ENCODE measurements at places on chromosomes 13 and 19.

- no peak for DNase-seq
Measured at GRCh38 chr13:35729926-35730627, 253.6 kb upstream of the MAB21L1 start.

- no peak for DNase-seq
Measured at GRCh38 chr19:45887200-45887710, 1.3 kb upstream of the IRF2BP1 start.

DNA sequence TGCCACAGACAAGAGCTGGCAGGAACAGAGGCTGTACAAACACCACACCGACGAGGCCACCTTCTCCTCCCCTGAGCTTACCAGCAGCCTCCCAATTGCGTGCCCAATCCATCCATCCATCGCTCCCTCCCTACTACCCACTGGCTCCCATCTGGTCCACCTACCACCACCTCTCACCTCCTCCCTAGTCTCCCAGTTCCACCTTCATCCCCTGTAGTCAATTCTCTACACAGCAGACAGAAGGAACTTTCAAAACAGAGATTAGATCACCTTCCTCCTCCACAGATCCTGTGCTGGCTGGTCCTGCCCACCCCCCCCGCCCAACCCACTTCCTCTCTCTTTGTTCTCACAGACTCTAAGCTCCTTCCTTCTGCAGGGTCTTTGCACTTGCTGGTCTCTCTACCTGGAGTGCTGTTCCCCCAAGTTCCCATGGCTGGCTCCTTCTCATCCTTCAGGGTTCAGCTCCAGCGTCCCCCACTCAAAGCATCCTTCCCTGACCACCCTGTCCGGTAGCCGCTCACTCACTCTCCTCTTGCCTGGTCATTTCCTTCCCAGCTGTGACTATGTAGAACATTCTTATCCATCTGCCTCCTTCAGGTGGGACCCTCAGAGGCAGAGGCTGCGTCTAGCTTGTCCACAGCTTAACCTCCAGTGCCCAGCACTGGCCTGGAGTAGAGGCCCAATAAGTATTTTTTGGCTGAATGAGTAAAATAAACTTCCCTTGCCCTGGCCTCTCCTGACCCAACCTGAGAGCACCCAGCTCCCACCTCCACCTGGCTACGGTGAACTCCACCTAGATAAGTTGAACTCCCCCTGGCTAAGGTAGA is 23.0 kb downstream of the PIN1 start:
- no peak for DNase-seq

- no peak for DNase-seq
Measured at GRCh38 chr13:40975441-40975840, 43.7 kb downstream of the ELF1 start.

GRCh38 chr13:114032126-114032799 is 58.4 kb upstream of the C13orf46 start:
- no peak for DNase-seq

GRCh38 chr19:12949363-12950283 is 4.0 kb downstream of the RAD23A start:
- DNase-seq: no peak

GRCh38 chr19:2424686-2425621 is 2.4 kb downstream of the TIMM13 start:
- DNase-seq: no peak

DNA sequence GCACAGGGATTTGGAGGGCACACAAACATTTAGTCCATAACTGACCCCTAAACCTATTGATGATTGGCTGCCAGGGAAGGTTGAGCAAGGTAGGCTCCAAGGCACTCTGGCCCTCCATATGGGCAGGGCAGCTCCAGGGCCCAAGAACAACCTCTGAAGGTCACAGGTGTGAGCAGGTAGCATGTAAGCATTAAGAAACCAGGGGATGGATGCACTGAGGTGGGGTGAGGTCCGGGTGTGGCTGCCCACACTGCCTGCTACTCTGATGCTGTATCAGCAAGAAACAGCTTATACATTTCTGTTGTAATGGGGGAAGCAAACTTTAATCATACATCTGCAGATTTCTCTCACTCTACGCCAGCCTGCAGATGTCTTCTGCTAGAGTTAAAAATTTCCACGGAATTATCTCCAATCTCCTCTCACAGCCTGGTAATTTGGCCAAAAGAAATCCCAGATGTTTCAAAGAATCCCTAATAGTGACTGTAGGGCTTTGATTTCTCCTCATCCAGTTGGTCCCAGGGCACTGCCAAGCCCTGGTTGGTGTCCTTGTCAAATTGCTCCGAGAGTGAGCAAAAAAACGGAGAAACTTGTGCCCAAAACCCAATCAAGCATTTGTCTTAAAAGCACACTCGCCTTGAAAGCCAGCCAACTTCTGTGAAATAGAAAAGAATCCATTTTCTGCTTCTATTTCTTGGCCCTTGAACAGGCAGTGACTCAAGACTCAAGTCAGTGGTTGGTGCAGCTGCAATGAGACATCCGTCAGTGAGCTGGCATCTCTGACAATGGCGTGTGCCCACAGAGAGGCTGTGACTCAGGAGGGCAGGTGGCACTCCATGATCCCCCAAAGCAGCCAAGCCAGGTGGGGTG is 72.5 kb upstream of the MRI1 start:
- DNase-seq: no peak

DNA sequence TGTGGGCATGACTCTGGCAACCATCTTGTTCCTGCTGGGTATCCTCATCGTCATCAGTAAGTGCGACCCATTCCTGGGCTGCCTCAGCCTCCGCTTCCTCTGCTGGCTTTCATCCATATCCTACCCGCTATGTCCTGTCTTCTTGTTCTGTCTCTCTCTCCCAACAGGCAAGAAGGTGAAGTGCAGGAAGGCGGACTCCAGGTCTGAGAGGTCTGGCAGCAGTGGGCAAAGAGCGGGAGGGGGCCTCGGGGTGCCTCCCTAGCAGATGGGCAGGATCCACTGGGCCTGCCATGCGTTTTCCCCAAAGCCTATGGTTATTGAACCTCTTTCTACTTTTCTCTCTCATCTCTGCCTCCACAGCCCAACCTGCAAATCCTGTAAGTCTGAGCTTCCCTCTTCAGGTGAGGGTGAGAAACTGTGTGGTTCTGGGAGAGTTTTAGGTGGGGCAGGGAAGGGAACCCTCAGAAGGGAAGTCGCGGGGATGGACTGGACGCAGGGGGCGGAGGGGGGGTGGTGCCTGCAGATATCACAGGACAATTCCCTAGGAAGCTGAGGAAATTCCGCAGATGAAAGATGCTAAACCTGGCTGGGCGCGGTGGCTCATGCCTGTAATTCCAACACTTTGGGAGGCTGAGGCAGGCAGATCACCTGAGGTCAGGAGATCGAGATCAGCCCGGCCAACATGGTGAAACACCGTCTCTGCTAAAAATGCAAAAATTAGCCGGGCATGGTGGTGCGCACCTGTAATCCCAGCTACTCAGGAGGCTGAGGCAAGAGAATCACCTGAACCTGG is 3.1 kb upstream of the FXYD5 start:
- no peak for DNase-seq

GRCh38 chr19:36152352-36153091 is at the start of gene COX7A1:
COX7A1 (minus strand) TSS chr19:36152447; CDS start chr19:36152407, 40 bp downstream.
- no peak for DNase-seq

DNA sequence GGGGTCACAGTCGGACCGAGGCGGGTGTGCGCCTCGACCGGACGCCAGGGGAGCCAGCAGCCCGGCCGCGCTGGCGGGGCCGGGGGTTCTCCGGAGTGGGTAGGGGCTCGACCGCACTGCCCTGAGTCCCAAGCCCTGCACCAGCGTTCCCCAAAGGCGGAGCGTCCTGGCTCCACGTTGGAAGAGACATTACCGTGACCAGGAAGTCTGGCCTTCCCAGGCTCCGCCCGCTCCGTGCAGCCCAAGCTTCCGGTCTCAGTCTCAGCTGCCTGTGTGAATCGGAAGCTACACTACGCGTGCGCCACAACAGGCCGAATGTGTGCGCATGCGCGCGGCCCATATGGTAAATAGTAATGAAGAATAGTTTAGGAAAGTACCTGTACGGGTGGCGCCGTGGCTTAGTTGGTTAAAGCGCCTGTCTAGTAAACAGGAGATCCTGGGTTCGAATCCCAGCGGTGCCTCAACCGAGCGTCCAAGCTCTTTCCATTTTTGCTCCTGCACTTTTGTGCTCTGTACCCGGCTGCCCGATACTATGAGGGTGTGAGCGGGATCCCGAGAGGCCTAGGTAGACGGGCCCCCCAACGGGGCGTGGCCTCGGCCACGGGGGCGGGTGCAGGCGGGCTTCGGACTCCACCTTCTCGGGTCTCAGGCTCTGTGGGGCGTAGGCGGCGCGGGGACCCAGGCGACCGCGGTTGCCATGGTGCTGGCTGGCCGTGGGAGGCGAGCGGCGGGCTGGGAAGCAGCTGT is 17.3 kb upstream of the LRP3 start:
- peak; percentile 97 for DNase-seq

- no peak for DNase-seq
Measured at GRCh38 chr13:113654591-113655345, 3.2 kb downstream of the ATP4B start.

DNA sequence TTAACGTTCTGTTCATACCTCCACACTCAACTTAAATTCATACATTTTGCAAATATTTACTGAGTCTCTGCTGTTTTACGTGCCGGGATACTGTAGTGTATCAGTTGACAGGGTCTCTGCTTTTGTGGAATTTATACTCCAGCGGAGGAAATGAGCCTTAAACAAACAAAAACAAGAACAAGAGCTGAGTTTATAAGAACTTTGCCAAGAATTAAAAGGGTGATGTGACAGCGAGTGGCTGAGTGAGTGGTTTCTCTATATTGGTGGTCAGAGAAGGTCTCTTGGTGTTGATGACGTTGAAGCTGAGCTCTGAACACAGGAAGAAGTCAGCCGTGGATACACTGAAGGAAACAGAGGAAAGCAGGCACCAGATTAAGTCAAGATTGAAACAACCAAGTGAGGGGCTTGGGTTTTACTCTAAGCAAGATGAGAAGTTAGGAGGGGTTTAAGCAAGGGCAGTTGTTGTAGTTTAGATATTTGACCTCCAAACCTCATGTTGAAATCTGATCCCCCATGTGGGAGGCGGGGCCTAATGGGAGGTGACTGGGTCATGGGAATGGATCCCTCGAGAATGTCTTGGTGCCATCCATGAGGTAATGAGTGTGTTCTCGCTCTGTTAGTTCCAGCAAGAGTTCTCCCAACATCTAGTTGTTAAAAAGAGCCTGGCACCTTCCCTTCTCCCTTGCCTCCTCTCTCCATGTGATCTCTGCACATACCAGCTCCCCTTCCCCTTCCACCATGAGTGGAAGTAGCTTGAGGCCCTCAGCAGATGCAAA is 248.3 kb downstream of the DCLK1 start:
- no peak for DNase-seq

- DNase-seq: no peak
Measured at GRCh38 chr13:102395174-102395573, 6.7 kb downstream of the FGF14 start.

DNA sequence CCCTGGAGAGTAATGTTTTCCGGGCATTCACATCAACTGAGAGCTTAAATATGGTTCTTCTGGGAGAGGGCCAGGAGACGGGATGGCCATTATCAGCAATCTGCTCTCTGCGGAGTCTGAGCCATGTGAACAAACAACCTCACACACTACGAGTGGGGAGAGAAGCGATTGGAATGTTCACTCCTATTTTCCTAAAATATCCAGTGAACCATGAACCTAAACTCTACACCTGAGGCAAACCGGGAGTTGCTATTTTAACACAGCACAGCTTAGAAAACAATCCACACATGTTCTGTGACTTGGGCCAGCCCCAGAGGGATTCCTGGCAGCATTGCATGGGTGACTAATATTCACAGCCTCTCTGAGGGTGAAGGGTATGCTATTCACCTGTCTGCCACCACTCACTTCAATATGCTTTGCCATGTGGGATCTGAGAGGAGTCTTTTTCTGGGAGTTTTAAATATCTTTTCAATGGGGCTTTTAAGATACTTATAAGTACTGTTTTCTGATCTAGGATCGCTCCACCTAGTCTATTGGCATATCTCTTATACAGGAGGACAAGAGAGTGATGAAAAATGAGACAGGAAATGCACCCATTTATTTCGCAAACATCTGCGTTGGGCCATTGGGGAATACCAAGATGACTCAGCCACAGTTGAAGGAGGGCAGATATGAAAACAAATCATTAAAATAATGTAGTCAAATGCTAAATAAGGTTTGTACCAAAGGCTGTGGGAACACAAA is 72.6 kb upstream of the SERP2 start:
- no peak for DNase-seq

DNA sequence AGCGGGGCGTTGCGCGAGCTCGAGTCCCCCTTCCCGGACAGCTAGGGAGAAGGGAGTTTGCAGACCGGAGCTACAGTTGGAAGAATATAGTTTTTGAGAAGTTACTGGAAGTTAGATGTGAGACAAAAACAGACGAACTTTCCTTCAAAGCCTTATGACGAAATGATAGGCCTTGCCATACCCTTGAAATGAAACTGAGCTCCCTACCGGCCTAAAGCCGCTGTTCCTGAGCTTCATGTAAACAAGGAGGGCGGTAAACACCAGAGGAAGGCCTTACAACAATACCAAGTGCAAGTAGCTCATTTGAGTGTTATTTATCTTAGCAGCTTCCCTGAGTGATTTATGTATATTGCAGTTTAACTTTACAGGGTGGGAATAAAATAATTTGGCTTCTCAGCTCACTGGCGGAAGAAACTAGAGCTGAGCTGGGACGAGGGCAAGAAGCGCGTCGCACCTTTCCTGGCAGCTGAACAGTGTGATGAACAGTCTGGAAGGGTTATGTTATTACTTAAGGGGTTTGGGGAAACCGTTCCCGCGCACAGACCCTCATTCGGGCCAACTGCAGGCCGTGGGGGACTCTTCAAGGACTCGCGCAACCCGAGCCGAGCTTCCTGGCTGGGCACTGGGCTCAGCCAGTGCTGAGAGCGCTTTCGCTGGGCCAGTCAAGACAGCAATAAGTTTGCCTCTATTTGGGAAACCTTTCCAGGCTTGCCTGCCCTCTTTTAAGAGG is 111.2 kb downstream of the KCNRG start:
- DNase-seq: no peak

DNA sequence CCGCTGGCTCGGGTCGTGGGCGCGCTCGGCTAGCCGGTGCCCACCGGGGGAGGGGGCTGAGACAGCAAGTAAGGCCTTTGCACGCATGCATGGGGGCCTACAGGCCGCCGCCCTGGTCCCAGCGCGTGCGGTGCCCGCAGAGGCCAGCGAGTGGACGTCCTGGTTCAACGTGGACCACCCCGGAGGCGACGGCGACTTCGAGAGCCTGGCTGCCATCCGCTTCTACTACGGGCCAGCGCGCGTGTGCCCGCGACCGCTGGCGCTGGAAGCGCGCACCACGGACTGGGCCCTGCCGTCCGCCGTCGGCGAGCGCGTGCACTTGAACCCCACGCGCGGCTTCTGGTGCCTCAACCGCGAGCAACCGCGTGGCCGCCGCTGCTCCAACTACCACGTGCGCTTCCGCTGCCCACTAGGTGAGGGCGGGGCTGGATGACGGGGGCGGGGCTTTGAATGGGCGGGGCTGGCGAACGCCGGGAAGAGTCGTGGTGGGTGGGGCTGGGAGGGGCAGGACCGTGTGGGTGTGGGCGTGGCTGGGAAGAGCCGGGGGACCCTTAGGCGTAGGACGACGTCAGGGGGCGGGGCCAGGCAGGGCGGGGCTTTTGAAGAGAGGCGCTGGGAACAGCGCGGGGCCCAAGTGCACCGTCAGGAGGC is 2.1 kb downstream of the CILP2 start:
- no peak for DNase-seq

GRCh38 chr13:41224113-41225110 is 30.0 kb upstream of the KBTBD7 start:
- no peak for DNase-seq

- no peak for DNase-seq
Measured at GRCh38 chr13:113559061-113559460, 25.5 kb upstream of the TFDP1 start.

Data from esophagus squamous epithelium (tissue), 5 donors.